ENCODE measurements at places on chromosomes 7 and 10.

GRCh38 chr7:128352636-128353035 is 8.9 kb downstream of the PRRT4 start:
- peaks cover 41% of the 10 kb centered on the region for H3K27me3 ChIP-seq
- no peaks in the 10 kb centered on the region for H3K36me3 ChIP-seq
- no peak overlapping the region for H3K4me3 ChIP-seq
- H3K4me1 ChIP-seq: no peaks in the 10 kb centered on the region
- no peak for DNase-seq

DNA sequence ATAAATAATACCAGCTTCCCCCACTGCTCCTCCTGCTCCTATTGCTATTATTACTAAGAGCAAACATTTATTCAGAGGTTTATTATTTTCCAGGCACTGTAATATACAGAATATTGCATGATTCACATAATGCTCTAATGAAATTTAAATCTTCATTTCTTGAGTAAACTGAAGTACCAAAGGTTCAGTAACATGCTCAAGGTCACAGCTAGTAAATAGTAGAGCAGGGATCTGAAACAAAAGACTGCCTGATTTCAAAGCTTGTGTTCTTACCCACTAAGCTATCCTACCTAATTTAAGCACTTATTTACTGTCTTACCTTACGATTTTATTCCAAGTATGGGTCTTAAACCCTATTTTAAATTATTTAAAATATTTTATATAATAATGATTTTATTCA is 126.2 kb downstream of the SNX13 start:
- H3K27ac ChIP-seq: no peak overlapping the region
- no peak for DNase-seq
- H3K4me3 ChIP-seq: no peak overlapping the region
- H3K27me3 ChIP-seq: no peaks in the 10 kb centered on the region
- H3K4me1 ChIP-seq: no peaks in the 10 kb centered on the region

GRCh38 chr10:124697443-124697836 is 46.7 kb downstream of the FAM53B start:
- H3K36me3 ChIP-seq: peaks cover 29% of the 10 kb centered on the region
- no peak for DNase-seq
- no peaks in the 10 kb centered on the region for H3K27me3 ChIP-seq

DNA sequence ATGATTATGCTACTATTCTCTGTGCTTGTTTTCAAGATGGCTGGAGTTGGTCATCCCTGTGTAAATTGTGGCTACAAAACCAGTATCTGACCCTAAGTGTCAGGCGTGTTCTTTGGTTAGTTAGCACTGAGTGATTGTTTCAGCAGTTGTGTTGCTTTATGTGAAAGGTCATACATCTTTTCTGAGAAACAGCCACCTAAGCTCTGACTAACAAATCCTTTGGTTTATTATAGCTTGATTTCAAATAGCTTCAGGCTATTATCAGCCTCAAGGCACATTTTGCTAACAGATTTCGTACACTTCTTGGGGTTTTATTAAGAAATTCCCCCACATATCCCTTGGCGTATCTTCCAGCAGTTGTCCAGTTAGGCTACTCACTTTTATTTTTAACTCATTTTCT is 4.8 kb upstream of the ADRB1 start:
- no peak overlapping the region for H3K27ac ChIP-seq
- H3K36me3 ChIP-seq: no peaks in the 10 kb centered on the region
- peaks cover 32% of the 10 kb centered on the region for H3K27me3 ChIP-seq
- no peak for DNase-seq
- H3K4me1 ChIP-seq: peaks cover 4% of the 10 kb centered on the region

- no peaks in the 10 kb centered on the region for H3K4me1 ChIP-seq
- no peak overlapping the region for H3K27ac ChIP-seq
These were observed 23.3 kb upstream of the GFRA1 start for GRCh38 chr10:116296291-116296721.

DNA sequence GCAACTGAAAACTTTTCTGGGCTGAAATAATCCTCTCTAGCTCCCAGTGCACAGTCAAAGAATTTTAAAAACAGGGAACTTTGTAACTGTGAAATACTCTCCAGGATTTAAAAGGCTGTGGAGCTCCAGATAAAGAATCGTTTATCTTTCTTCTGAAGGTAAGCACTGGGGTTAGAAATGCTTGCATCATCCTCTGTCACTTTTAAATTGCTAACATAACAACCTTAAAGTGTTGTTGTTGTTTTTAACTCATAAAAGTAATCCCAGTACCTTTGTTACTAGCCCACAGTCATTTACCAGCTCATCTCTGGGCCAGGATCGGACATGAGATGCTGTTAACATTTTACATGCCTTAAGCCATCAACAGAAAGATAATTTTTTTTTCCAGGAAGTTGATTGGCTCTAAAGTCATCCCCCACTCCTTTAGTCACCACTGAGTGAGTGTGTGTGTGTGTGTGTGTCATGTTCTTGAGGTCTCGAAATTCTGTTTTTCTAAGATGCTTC is at the start of gene SLC39A12:
Gene SLC39A12 (plus strand): TSS at position 51 of the 504 bp plus-strand sequence. CDS start 1,359 bp downstream, outside the sequence.
- H3K27me3 ChIP-seq: peaks cover 6% of the 10 kb centered on the region
- no peak within 1 kb of the TSS for H3K4me3 ChIP-seq
- no peak within 1 kb of the TSS for H3K27ac ChIP-seq
- H3K4me1 ChIP-seq: no peaks in the 10 kb centered on the region
- H3K36me3 ChIP-seq: no peaks in the 10 kb centered on the region
- DNase-seq: no peak

- H3K27ac ChIP-seq: no peak overlapping the region
- H3K36me3 ChIP-seq: no peaks in the 10 kb centered on the region
- no peaks in the 10 kb centered on the region for H3K27me3 ChIP-seq
- no peaks in the 10 kb centered on the region for H3K4me1 ChIP-seq
- no peak overlapping the region for H3K4me3 ChIP-seq
These were observed 8.3 kb upstream of the SEMA3A start for GRCh38 chr7:84202855-84203254.

GRCh38 chr10:27158421-27158820 is 3.3 kb downstream of the MASTL start:
- H3K4me1 ChIP-seq: peaks cover 30% of the 10 kb centered on the region
- no peak for DNase-seq
- H3K4me3 ChIP-seq: no peak overlapping the region
- H3K27ac ChIP-seq: no peak overlapping the region
- no peaks in the 10 kb centered on the region for H3K27me3 ChIP-seq

DNA sequence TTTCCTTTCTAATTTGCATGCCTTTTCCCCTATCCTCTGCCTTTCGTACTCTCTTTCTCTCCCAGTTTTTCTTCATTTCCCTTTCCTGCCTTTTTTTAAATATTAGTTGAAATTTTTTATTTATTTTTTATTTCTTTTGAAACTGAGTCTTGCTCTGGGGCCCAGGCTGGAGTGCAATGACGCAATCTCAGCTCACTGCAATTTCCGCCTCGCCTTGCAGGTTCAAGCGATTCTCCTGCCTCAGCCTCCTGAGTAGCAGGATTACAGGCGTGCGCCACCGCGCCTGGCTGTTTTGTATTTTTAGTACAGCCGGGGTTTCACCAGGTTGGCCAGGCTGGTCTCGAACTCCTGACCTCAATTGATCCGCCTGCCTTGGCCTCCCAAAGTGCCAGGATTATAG is 20.0 kb upstream of the HUS1 start:
- H3K27ac ChIP-seq: no peak overlapping the region
- peaks cover 6% of the 10 kb centered on the region for H3K27me3 ChIP-seq
- peaks cover 2% of the 10 kb centered on the region for H3K36me3 ChIP-seq

DNA sequence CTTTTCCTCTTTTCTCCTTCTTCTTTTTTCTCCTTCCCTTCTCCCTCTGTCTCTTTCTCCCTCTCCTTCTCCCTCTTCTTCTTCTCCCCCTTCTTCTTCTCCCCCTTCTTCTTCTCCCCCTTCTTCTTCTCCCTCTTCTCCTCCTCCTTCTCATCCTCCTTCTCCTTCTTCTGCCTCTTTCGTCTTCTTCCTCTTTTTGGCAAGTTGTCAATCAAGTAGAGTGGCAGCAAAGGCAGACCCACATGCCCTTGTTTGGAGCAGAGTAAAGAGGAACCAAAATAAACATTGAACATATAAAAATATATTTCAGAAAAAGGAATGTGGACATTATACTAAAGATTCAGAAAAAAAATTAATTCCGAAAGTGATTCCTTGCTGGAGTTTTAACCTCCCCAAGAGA is 59.6 kb upstream of the ZNF33B start:
- no peaks in the 10 kb centered on the region for H3K36me3 ChIP-seq
- peaks cover 9% of the 10 kb centered on the region for H3K27me3 ChIP-seq
- DNase-seq: no peak
- no peak overlapping the region for H3K27ac ChIP-seq

DNA sequence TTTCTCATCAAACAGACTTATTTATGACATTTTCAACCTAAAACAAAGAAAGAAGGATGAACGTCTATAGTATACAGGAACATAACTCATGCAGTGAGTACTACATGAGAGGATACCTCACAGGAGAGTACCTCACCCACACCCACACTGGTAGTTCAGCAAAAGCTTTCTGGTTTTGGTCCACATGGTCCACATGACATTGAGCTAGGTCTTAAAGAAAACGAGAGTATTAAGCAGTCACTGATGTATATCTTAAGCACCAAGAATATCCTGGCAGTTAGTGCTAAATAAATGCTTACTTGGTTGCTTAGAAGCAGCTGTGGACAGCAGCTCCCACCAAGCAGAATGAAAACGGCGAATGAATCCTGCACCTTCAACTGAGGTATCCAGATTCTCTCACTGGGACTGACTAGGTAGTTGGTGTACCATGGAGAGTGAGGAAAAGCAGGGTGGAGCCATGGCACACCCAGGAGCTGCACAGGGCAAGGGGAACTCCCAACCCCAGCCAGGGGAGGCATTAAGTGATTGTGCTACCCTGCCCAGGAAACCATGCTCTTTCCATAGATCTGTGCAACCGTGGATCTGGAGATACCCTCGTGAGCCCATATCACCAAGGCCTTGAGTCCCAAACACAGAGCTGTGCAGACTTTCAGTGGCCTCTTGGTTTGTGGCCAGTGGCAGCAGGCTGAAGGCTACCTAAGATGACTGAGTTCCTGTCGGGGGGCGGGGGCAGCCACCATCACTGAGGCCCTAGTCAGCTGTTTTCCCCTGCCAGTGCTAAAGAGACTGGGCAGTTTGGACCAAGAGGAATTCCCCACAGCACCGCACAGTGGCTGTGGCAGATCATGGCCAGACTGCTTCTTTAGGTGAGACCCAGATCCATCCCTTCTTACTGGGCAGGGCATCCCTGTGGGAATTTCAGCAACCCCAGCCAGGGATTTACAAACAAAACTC is 143.4 kb downstream of the SGMS1 start:
- H3K27me3 ChIP-seq: no peaks in the 10 kb centered on the region
- no peak overlapping the region for H3K4me3 ChIP-seq
- H3K36me3 ChIP-seq: peaks cover 75% of the 10 kb centered on the region
- no peak overlapping the region for H3K27ac ChIP-seq

DNA sequence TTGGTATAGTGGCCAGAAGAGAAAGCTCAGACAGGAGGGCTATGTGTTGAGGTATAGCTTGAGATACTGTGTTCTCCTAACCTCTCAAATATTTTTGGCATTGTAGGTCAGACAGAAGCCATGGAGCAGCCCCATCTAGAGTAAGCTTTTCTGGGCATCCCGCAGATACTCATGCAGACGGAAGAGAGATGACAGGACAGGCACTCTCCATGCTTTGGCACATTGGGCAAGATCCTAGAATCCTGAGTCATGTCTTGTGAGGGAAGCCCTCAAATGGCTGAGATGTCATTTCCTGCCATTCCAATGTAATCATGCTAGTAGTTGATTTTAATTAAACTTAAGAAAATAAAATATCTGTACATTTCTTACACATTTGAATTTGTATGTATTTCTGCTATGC is 16.8 kb upstream of the KIF20B start:
- no peak overlapping the region for H3K4me3 ChIP-seq
- no peaks in the 10 kb centered on the region for H3K36me3 ChIP-seq
- H3K27me3 ChIP-seq: peaks cover 11% of the 10 kb centered on the region
- no peak for DNase-seq
- no peak overlapping the region for H3K27ac ChIP-seq
- H3K4me1 ChIP-seq: peaks cover 11% of the 10 kb centered on the region

DNA sequence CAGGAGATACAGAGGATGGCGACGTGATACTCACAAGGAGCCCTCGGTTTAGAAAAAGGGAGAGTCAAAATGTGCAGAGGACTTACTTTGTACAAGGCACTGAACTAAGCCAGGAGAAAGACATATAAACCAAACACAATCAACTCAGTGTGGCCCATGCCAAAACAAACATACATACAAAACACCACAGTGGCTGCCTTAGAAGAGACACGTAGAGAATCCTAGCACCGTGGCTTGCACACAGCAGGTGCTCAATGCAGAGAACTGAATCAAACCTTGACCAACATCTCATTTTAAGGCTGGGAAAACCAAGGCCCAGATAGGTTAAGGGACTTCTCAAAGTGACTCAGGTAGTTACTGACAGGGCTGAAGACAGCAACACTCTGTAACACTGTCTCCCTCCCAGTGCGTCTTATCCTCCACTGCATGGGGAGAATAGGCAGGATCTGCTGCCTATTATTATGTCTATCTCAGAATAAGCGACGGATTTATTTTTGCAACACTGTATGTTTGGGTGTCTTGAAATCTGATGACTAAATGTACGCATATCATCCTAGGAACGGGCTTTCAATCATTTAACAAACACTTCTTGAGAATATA is 11.0 kb downstream of the SORBS1 start:
- no peak overlapping the region for H3K27ac ChIP-seq
- DNase-seq: no peak
- peaks cover 11% of the 10 kb centered on the region for H3K27me3 ChIP-seq
- H3K36me3 ChIP-seq: no peaks in the 10 kb centered on the region

DNA sequence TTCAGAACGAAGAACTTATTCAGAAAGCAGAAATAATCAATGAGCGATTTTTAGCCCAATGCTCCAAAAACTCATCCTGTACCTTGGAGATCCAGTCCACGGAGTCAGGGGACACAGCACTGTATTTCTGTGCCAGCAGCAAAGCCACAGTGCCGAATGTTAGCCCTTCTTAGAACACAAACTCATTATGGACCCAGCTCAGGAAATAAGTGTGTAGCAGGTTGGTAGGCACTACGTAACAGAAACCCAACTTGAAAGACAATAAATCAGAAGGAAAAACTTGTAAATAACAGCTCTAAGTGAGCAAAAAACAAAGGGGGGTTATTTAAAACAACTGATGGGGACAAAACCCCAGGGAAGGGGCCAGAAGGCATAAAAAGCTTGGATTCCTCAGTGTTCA is 112.0 kb upstream of the PRSS1 start:
- no peak for DNase-seq
- no peak overlapping the region for H3K4me3 ChIP-seq
- no peak overlapping the region for H3K27ac ChIP-seq
- H3K27me3 ChIP-seq: peaks cover 5% of the 10 kb centered on the region
- no peaks in the 10 kb centered on the region for H3K36me3 ChIP-seq

DNA sequence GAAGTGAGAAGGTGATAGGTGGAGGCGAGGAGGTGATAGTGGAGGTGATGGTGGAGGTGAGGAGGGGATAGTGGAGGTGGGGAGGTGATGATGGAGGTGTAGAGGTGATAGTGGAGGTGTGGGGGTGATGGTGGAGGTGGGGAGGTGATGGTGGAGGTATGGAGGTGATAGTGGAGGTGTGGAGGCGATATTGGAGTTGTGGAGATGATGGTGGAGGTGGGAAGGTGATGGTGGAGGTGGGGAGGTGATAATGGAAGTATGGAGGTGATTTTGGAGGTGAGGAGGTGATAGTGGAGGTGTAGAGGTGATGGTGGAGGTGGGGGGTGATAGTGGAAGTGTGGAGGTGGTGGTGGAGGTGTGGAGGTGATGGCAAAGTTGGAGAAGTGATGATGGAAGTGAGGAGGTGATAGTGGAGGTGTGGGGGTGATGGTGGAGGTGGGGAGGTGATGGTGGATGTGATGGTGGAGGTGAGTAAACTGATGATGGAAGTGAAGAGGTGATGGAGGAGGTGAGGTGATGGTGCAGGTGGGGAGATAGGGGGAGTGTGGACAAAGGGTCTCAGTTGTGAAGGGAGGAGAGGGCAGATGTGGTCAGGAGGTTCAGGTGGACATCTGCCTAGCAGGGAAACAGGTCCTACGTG is 36.6 kb downstream of the ADCY1 start:
- H3K27me3 ChIP-seq: peaks cover 27% of the 10 kb centered on the region
- peaks cover 2% of the 10 kb centered on the region for H3K36me3 ChIP-seq
- no peak overlapping the region for H3K4me3 ChIP-seq
- H3K4me1 ChIP-seq: no peaks in the 10 kb centered on the region

All from stimulated activated naive B cell treated with anti-CD40 and anti-IgM and Interleukin-4, amounts not matched to agents 10 μg/mL and 1 μg/mL and 100 μg/mL, for 72 hours (primary cell).